ENCODE measurements at places on chromosomes 2 and 18.

DNA sequence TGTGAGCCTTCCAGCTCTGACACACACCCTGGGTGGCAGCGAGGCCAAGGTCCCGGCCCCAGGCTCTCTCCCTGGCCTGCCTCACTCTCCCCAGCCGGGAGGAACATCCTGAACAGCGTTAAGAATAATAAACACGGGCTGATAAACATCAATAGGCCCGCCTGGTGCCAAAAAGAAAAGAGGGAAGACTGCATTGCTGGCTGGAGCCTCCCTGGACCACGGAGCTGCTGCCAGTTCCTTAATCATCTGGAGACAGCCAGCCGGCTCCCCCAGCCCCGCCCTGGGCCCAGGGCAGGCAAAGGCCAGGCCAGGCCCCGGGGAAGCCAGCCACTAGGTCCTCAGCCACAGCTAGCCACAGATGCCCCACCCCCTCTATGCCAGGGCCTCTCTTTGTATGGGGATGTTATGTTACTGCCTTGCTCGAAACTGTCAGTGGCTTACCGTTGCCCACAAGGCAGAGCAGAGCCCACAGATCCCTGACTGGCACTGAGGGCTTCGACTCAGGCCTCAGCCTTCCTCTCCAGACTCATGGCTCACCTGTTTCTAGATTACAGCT is 293.7 kb downstream of the DYSF start:
- DNase-seq: no peak

GRCh38 chr2:40488101-40488601 is 36.3 kb upstream of the SLC8A1 start:
- DNase-seq: no peak

DNA sequence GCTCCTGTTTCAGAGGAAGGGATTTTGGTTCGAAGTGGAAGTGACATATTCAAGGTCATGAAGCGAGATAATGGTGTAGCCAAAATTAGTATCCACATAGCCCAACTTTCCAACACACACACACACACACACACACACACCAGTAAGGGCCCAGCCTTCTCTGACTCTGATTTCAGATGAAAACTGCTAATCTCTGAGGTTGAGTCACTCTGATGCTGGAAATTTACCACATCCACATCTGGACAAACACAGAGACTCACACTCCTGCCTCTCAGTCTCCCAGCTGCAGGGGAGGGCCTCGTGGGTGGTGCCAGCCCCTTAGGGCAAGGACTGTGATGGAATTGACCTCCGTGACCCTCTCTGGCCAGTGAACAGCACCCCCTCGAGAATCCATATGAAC is 29.0 kb upstream of the SLC35F6 start:
- no peak for DNase-seq

DNA sequence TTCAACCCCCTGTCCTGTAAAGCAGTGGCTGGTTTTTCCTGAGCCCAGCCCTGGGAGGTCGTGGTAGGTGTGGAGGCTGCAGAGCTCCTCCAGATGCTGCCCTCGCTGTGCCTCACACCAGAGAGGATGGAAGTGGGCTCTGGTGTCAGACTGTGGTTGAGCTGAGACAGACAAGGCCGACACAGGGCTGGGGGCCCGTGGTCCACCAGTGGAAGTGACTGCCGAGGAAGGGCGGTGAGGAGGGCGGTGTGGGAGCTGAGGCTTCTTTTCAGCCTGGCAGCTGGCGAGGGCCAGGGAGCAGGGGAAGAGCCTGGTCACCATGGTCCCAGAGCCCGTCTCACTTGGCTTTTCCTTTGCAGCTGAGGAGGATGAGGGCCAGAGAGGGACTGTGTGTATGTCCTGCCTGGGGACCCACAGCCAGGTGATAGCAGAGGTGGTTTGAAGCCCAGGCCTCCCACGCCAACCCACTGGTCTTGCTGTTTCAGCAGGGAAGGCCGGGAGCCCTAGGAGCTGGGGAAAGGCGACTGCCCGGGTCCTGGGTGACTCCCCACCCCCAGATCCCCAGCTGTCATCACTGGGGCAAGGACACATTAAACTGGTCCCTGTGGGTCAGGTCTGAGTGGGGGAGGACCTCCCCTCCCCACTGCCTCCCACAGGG is 8.5 kb downstream of the SFTPB start:
- no peak for DNase-seq

- DNase-seq: no peak
Observed at GRCh38 chr2:68768461-68768860, 33.9 kb downstream of the ARHGAP25 start.

DNA sequence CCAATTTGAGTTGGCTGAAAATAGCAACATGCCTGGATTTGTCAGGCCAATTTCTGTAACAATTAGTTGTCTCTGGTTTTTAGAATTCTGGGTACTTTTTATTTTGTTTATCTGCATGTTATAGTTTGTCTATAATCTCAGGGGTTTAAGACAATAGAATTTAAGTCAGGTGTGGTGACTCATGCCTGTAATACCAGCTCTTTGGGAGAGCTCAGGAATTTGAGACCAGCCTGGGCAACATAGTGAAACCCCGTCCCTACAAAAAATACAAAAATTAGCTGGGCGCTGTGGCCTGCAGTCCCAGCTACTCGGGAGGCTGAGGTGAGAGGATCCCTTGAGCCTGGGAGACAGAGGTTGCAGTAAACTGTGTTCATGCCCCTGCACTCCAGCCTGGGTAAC is 114.4 kb upstream of the GLS start:
- no peak for DNase-seq
